Testis (tissue), 5 donors: ENCODE measurements at places on chromosomes 4 and X. TPM values are rescaled to one million over a fixed set of nuclear protein-coding genes. Genes with fewer than 3 reads are reported as not detected.

DNA sequence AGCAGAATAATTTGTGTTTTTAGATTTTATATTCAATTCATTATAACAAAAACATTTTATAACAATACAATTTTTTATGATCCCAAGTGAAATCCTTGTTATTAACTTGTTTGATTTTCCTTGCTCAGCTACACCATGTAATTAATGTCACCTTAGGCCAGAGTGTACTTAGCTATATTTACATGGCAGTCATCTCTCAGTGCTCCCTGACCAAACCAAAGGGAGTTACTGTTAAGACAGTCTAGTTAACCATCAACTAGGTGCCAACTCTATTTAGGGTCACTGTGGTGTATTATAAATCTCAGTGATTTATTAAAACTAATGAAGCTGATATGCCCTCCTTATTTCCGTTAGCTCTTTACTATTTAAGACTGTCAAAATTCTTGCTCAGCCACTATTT, 44.4 kb downstream of the CCDC158 start:
- DNase-seq: no peak

Gene HSD17B13
- total RNA-seq: 0.94 TPM

Gene CSAG3
- 1.9 TPM for total RNA-seq

DNA sequence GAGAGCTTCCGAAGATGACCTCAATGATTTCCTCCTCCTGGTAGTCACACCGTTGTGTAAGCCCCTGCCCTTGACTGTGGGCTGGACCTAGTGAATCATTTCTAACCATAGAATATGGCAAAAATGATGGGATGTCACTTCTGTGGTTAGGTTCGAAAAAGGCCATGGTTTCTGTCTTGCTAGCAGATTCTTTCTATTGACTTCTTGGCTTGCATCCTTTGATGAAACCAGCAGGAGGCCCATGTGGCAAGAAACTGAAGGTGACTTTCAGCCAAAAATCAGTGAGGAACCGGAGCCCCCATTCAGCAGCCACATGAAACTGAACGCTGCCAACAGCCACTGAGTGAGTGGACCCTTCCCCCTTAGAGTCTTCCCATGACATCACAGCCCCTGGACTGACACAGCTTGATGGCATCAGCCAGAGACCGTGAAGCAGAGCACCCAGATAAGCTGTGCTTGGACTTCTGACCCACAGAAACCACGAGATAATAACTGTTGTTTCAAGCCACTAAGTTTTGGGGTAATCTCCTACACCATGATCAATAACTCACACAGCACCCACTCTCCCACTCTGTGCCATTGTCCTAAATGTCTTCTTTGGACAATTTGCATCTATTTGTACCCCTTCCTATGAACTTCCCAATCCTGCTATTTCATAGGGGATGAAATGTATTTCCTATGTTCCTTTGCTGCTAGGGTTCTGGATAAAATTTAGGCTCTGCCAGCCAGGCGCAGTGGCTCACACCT, 148.0 kb upstream of the STX18 start:
- DNase-seq: no peak

Gene NIPAL1
- total RNA-seq: 3.2 TPM

Gene MAML3
- 21.2 TPM for total RNA-seq

Gene CENPI
- total RNA-seq: 2.5 TPM

DNA sequence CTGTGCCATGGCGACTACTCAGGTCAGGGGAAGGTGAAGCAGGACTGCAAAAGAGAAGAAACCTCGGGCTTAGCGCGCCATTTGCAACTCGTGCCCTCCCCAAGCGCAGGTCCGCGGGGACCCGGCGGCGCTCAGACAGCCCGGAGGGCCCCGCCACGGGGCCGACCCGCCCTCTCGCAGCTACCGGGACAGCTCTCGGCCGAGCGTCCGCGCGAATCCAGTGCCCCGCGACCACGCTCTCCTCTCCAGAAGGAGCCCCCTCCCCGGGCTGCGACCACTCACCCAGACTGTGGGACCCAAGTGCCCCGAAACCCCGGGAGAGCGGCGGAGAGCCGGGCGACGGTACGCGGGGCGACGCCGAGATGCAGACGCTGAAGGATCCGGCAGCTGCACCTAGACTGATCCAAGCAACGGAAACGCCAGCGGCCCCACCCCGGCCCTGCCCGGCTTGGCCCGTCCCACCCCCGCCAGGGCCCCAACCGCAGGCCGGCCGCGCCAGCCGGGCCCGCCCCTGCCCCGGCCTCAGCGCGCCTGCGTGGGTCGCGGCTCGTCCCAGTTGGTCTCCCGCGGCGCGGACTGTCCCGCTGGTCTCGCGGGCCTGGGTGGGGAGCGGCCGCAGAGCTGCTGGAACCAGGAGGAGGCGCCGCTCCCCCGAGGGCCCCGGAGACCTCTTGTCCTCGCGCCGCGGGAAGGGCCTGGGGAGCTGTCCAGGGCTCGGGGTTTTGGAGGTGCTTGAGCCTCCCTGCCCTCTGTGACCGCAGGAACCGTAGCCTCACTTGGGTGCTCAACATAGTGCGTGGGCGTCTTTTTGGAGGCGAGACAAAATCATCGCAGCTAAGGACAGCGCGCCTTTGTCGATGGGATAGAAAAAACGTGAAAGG, at the start of gene ANXA5:
ANXA5 (minus strand) TSS at position 400 of the 881 bp plus-strand sequence; CDS start at position 9, 391 bp downstream.
- DNase-seq: peak; percentile 91

GRCh38 chr4:169202145-169202699, 68.5 kb downstream of the SH3RF1 start:
- DNase-seq: no peak

Gene NDNF
- 3.3 TPM for total RNA-seq

Gene TSPAN6
- total RNA-seq: 133 TPM

DNA sequence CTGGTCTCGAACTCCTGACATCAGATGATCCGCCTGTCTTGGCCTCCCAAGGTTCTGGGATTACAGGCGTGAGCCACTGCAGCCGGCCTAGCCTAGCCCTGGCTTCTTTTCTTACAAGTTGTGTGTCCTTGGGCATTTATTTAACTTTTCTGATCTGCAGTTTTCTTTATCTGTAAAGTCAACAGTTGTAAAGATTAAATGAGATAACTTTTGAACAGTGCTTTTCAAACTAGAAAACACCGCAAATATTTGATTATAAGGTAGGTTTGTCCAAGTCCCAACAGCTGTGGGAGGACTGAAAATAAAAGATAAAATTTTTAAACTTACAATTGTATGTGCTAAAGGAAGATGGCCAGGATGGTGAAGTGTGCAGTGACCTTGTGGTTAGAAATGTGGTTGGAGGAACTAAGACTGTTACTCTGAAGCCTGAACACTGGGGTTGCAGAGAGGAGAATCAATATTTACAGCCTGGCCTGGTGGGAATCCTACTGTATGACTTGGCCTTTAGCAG, 44.8 kb downstream of the GSX2 start:
- no peak for DNase-seq

Gene NAT8L
- total RNA-seq: 56.6 TPM

DNA sequence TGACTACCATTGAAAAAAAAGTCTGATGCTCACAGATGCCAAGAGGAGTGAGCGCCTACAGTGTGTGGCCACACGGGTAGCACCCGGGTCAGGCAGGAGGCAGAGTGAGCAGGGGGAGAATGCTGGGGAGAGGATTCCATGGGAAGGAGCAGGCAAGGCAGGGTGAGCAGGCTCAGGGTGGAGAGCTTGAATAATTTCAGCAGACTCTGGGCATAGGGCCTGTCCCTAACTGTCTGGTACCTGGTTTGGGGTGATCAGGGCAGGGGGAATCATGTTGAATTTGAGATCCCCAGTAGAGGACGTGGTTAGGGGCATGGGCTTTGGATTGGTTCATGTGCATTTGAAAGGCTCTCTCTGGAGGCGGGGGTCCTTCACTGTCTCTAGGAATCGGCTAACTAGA, 51.2 kb upstream of the TLR3 start:
- DNase-seq: no peak

Gene PWWP3B
- 85.8 TPM for total RNA-seq

DNA sequence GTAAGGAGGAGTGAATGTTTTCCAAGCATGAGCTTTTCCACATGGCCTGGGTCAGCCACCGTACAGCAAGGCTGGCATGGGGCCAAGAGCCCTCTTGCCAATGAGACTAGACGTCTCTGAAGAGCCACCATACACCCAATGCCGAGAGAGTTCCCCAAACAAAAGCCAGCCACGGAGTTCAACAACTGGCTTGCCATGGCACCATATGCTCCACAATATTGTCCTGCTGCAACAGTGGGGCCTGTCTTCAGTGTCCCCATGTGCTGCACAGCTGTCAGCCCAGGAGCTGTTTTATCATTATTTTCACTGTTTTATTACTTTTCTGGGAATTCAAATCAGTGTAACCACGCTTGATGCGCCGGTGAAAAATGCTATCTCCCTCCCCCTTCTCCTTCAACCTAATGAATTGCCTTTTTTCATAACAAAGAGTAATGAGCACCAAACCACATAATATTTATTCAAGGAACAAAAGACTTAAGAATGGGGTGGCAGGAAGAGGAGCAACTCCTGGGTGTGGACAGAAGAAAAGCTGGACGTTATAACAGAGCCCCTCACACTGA, 18.4 kb downstream of the MAML3 start:
- peak; percentile 38 for DNase-seq

- DNase-seq: no peak
Measured at GRCh38 chr4:183989461-183989860, 84.4 kb downstream of the STOX2 start.

Gene JCHAIN
- total RNA-seq: not detected

DNA sequence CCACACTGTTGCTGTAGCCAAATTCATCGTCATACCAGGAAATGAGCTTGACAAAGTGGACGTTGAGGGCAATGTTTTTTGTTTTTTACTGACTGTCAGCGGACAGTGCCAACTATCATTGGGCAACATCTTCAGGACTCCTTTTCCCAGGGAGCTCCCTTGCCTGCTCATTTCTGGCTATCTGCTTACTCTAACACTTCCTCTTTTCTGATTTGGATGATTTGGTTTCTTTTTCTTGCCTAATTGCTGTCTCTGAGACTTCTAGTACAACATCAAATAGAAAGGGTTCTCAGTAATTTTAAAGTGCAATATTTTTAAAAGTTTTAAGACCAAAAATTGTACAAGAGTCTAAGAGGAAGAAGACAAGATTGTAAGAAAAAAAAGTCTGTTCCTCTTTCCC, 92.0 kb upstream of the KLHL4 start:
- no peak for DNase-seq

DNA sequence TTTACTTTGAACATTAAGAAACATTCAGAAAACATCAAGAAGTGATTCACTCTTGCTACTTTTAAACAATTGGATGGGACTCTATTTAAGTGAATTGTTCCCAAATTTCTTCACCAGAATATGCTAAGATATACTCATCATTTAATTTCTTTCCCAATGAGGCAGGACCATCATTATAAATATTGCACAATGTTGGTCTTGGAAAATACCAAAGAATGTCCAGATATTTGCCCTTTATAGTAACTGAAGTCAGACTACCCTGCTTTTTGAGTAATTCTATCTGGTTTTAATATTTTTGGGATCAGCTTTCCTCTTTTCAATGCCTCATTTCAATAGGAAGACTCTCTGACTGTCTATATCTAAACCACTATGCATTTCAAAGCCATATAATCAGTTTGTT, 129.4 kb upstream of the TENM3 start:
- DNase-seq: no peak

GRCh38 chrX:123743312-123743711, 10.5 kb upstream of the THOC2 start:
- DNase-seq: no peak

Gene RBM46
- total RNA-seq: 46.2 TPM

Gene TMLHE
- 17.2 TPM for total RNA-seq

DNA sequence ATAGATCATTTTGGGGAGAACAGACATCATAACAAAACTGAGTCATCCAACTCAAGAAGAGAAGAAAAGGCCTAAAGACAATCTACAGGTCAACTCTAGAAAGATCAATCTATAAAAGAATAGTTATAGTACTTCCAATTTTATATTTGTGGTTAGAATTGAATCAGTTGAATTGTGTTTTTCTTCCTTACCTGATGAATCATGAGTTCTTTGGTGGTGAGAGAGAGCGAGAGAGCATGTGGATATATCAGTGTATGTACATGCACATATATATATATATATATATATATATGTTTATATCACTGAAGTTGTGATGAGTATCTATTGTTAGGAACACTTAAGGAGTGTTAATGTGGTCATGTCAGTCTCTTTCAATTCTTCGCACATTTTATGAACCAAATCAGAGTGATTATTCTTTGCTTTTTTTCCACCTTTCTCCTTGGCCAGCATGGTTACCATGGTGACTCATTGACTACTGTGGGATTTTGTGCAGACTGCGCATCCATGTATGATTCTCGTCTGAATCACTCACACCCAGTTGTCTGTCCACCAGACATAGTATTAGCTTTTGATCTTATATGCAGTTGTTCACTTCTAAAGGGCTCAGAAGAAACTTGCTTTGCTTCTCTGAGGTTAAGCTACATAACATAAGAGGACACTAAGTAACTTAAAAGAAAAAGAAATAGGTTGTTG, 90.4 kb upstream of the RAB40AL start:
- no peak for DNase-seq

Gene FAM47C
- 0.74 TPM for total RNA-seq

DNA sequence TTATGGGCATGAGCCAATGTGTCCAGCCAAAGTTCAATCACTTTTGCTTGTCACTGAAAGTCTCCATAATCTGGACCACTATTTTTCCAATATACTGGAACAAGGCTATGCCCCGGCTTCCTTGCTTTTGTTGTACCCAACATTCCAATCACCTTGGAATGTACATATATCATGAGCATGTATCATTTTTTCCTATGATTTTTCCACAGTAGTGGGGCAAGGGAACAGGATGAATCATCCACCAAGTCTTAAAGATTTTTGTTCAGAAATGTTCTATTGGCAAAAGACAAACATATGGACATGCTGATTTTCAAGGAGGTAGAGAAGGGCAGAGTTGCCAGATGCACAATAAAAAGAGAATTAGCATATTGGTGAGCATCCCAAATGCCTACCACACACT, 548.1 kb upstream of the INTU start:
- no peak for DNase-seq

Gene USP17L11
- total RNA-seq: not detected

GRCh38 chrX:154313147-154313546, 17.6 kb downstream of the TKTL1 start:
- no peak for DNase-seq

Gene CLNK
- total RNA-seq: not detected

DNA sequence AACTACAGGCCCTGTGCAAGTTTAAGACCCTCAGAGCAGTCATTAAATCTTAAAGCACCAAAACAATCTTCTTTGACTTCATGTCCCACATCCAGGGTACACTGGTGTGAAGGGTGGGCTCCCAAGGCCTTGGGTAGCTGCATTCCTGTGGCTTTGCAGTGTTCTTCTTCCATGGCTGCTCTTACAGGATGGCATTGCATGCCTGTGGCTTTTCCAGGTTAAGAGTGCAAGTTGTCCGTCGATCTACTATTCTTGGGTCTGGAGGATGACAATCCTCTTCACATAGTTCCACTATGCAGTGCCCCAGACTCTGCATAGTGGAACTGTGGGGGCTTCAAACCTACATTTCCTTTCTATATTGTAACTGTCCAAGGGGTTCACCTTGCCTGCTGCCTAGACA, 494.5 kb downstream of the CFAP47 start:
- no peak for DNase-seq

Gene ZNF718
- total RNA-seq: 17.8 TPM

DNA sequence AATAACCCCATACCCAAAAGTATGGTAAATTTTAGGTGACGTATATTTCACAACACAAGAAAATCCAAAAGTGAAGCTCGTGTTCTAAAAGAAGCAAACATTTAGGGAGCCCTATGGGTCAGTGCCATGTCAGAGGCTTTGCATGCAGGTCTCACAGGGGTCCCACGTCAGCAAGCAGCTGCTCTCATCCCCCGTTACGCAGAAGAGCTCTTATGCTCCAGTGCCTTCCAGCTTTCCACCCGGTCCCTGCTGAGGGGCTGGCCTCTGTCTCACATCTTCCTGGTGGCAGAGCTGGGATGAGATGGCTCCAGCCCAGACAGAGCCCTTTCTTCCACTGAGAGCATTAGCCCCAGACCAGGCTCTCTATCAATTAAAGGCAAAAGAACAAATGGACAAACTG, 82.0 kb downstream of the IRF2 start:
- no peak for DNase-seq
